ENCODE measurements at places on chromosomes 3 and 15.

DNA sequence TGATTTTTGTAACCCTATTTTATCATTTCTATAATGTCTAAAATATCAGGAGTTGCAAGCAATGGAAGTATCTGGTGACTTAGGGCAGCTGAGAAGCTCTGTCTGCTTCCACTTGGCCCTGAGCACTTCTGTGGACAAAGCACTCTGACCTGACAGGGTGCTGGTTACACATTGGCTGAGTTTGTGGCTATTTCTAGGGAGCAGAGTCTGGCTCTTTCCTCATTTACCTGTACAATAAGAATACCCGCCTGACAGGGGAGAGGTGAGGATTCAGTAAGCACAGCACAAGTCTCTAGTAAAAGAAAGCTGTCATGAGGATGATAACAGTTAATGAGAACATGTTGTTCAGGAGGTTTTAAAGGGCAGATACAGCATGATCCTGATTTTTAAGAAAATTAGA, 33.3 kb upstream of the SPESP1 start:
- DNase-seq: no peak

DNA sequence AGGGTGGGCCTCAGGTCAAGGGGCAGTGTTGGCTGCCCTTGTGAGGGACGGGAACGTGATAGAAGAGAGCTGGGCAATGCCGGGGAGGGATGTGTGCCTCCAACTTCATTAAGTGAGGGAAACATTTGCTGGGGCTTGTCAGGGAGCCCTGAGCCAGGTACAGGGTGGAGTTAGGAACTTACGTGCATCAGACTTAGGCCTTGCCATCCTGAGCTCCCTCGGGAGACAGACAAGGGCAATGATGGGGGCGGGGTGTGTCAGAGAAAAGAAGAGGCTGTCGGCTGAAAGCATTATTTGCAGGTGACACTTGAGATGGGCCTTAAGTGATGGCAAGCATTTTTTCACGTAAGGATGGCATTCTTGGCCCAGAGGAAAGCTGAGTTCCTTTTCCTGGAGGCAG, 1.6 kb downstream of the FAM131A start:
- no peak for DNase-seq

- DNase-seq: no peak
These were observed 434.8 kb upstream of the THBS1 start for GRCh38 chr15:39145854-39146625.

DNA sequence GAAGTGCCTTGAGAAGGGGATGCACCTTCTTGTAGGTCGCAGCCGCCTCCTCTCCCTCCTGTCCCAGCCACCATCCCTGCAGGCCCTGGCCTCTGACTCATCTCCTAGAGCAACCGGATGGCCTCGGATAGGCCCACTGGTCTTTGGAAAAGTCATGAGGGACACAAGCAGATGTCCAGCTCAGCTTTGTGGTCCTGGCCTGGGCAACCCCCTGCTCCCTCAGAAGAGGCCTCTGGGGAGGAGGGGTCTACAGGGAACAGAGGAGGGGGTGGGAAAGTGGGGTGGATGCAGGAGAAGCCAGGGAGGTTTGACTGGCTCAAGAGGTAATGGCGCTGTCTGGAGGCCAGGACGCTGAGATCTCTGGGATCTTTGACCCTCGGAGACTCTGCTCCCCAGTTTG, 259.2 kb upstream of the TLE3 start:
- no peak for DNase-seq

DNA sequence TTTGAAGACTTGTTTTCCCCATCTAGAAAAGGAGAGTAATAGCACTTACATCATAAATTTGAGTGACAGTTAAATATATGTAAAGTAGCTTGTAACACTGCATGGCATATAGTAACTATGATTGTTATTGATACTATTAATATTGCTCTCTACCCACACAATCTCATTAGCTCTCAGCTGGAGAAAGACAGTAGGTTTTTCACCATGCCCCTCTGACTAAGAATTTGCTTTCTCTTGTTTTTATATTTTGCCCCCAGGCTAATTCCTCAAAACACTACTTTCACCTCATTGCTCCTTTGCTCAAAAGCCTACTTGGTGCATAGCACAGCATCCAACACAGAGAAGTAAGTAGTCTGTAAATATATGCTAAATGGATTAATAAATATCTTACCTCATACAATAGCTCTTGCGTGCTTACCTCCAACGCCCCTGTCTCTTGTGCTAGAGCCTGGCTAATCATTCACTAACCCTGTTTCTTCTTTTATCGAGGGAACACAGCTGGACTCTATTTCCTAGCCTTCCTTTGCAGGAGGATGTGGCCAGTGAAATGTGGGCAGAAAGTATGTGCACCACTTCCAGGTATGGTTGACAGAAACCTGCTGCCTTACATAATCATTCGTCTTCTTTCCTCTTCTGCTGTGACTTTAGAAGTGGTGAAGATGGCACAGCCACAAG, 190.0 kb downstream of the PLCH1 start:
- no peak for DNase-seq

DNA sequence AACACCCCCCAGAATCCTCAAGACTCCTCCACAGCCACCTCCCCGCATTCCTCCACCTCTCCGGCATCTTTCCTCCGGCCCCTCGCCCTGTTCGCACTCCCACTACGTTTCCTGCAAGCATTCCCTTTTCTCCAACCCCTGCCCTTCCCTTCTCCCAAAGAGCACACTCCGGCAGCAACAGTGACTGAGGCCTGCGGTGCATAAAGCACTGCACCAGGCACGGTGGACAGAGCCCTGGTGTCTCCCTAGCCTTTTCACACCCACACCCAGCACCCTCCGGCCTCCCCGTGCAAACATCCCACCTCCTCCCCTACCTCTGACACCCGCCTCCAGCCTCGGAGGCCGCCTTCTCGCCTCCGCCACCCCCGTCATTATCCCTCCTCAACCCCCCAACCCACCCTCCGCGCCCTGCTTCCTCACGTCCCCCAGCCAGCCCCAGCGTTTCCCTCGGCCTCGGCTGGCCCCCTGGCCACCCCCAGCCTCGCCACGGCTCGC, 577 bp downstream of the ZNF148 start:
- DNase-seq: peak; percentile 45

- no peak for DNase-seq
These were observed 2.0 kb downstream of the RSRC1 start for GRCh38 chr3:158111861-158112260.

DNA sequence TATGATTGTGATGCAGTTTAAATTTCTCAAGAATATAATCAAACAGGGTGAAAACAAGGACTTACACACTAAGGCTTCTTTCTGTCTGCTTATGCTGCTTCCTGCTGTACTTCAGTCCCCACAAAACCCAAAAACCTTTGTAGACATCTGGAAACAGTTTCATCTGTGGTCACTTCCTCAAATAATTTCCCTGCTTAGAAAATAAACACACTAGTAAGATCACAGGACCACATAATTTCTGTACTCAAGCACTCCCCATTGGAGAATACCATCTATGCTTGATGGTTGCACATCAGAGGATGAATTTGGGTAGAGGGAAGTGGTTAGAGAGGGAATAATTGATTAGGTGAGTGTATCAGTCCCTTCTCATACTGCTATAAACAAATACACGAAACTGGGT, 266.2 kb downstream of the LSAMP start:
- DNase-seq: no peak

GRCh38 chr3:98567666-98568270, 25.6 kb downstream of the CPOX start:
- DNase-seq: no peak

GRCh38 chr15:91939403-91939831, 85.9 kb downstream of the SLCO3A1 start:
- no peak for DNase-seq

DNA sequence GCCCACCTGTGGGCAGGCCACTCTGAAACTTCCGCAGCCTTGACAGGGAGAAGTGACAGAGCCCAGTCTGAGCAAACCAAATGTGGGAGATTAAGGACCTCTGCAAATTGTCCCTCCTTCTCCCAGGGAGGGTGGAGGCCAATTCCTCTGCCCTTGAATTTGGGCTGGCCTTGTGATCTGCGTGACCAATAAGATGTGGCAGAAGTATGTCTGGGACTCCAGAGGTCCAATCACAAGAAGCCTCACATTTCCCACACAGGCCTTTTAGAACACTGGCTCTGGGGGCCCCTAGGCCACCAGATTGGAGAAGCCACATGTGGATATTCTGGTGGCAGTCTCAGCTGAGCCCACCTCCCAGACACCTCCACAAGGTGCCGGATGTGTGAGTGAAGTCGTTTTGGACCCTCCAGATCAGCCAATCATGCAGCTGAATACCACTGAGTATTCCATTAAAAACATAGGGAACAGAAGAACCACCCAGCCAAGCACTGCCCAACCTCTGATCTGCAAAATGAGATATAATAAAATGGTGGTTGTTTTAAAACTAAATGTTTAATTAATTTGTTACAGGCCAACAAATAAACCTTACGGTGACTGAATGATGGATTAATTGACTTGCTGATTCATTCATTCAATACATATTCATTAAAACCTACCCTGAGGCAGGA, 150.3 kb downstream of the NUP210 start:
- no peak for DNase-seq

DNA sequence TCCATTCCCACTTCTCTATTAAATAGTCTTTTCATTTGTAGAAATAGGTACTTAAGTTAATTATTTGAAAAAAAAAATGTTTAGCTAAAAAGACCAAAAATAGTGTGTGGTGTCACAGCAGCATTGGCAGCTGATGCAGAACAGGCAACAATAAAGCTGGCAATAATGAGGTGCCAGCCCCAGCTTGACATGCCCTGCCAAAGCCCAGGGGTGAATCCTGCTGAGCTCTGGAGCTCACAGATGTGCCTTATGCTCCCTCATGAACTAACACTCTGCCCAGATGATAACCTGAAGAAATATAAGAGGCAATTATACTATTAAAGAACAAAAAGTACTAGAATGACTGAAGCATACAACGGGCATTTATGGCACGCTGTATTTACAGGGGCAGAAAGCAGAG, 63.8 kb downstream of the IGSF11 start:
- DNase-seq: no peak

DNA sequence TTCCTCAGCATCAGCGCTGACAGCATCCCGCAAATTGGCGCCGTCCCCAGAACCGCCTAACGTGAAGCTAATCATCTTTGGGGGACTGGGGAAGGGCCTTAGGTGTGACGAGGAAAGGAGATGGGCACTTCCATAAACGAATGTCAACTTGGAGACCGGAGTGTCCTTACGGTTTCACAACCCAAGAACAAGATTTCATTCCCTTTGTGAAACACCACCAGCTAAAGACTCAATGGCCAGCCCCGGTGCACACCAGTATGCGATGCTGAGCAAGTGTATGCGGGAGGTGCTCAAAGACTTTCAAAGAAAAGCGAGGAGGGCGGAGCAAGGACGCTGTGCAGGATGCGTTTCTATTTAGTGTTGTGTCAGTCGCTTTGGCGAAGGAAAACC, 759 bp upstream of the TTBK2 start:
- peak; percentile 35 for DNase-seq

DNA sequence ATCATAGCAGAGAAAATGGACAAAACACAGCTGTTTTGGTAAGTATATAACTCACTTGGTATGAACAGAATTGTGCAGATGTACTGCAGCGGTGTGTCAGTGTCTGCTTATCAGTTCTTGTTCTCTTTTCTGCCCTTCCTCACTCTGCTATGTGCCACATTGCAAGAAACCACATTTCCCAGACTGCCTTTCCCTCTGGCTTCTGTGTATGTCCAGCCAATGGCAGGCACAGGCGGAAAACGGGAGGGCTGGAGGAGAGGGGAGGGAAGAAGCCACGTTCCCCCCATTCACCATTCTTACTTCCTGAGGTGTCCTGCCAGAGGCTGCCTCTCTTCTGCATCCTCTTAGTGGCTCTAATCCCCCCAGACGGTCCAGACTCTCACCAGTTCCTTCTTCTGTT, 15.4 kb downstream of the HHLA2 start:
- no peak for DNase-seq

DNA sequence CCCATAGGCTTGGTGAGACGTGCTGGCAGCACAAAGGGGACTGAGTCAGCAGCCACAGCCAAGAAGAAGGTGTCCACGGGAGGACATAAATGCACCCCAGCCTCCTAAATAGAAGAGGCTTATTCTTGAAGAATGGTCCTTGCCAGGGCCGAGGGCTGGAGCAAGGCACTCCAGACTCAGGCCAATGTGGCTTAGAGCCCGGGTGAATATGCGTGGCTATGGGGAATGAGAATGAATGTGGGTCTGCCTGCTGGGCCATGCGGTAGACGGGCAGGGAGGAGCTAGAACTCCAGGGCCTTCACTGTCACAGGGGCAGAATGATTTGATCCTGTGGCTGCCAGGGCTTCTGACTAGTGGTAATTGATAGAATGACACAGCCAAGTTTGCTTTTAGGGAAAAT, 34.0 kb downstream of the DHX30 start:
- DNase-seq: no peak

DNA sequence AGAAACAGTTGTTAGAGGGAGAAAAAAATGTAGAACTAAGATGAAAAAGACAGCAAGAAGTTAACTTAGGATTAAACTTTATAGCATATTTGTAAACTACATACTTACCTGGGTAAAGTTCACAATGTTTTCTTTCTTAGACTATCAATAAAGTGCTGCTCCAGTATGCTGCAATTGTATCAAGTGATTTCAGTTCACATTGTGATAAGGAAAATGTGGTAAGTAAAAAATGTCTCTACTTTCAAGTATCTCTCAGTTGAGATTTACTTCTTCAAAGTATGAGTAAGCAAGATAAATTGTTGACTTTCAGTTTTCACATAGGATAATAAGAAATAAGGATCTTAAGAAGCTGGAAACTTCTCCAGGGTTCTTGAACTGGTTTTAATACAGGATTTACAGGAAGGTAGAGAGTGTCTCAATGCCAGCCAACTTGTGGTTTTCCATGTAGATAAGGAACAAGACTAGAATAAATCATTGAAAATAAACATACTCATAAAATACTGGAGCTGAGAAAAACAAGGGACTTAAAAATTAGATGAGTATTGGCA, 528.8 kb downstream of the UNC13C start:
- no peak for DNase-seq

GRCh38 chr3:52532838-52533622, 627 bp downstream of the NT5DC2 start:
- DNase-seq: no peak

DNA sequence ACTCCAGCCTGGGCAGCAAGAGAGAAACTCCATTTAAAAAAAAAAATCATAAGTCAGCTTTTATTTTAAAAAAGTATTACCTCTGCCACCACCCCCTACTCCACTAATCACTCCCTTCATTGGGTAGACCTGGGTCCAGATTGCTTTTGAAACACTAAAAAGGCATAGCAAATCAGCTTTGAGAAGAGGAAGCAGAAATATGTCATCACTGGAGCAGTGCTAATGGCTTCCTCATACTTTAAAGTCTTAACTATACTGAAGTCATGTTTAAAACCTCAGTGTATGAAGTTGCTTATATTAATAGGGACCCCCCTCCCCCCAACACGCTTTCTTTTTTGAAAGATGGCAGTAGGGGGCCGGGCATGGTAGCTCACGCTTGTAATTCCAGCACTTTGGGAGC, 1.0 kb upstream of the HTR3D start:
- no peak for DNase-seq

GRCh38 chr3:106423321-106424225, 554.8 kb upstream of the CBLB start:
- DNase-seq: peak; percentile 16

DNA sequence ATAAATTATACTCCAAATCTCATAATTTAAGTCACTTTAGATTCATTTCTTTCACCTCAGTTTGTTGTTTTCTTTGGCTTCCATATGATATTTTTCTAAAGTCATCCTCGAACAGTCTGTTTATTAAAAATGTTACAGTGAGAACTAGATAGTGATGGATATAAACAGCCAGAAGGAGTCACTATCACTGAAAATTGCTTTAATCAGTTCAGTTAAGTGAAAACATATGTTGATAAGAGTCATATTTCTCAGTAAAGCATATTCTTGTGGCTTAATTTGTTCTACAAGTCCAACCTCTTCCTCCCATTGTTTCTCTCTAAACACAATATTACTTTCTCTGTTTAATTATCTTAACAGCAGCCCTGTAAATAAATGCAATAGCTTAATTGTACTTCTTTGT, 427.5 kb upstream of the ALCAM start:
- no peak for DNase-seq
